BE2C (cell line): ENCODE measurements at places on chromosomes 5 and 9.

DNA sequence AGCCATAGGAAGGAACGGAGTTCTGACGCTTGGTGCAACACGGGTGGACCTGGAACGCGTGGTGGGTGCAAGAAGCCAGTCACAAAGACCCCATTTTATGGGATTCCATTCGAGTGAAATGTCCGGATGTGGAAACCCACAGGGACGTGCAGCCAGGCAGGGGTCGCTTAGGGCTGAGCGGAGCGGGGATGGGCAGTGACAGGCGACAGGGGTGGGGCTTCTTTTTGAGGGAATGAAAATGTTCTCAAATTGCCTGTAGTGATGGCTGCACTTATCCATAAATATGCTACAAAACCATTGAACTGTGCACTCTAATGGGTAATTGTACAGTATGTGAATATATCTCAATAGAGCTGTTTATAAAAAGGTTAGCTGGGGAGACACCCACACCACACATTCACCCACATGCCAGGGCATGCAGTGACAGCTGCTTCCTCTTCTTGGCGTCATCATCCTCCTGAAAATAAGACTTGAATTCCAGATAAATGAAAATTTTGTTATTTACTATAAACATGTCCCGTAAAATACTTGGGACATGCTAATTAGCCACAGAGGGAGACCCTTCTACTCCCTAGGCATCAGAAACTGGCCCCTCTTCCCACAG, 71.3 kb upstream of the OLFM1 start:
- no peak for DNase-seq

DNA sequence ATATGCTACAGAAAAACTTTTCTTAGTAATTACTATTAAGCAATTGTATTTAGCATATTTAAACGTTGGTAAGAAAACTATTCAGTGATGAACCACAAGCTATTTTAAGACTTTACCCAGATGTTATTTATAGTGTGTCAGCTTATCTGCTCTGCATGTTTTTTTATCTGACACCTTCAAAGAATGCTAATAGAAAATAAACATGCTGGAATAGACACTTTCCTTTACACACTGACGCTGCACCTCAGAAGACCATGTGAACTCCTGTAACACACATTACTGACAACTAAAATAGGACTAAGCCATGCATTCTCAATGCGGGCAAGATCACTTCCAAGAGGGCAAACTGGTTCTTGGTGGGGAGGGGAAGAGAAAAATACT, 38.3 kb downstream of the FNIP1 start:
- no peak for DNase-seq

DNA sequence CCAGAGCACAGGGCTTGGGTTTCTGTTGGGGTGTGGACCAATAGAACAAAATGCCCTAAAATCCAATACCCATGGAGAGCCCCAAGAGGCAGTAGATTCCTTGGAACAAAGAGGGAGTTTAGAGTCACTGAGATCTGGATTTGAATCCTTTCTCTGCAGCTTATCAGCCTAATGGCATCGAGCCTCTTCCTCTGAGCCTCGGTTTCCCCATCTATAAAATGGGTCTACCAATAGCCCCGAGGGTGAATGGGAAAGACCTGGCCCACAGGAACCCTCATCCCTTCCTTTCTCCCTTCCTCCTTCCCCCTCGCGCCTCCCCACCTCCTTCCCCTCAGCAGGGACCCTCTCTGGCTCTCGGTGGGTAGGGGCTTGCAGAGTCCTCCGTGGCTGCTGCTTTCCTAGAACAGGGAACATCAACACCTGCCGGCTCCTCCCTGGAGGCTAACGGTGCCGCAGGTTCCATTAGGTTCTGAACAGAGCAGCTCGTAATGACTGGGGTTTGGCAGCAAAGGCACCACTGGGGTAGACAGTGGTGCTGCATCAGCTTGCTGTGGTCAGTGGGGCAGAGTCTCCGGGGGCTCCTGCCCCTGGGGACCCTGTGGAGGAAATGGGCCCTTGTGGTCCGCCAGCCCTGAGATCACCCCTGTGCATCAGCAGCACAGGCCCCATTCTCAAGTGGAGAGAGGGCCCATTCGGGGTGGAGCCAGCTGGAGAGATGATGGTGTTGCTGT, 40.3 kb downstream of the NEK6 start:
- DNase-seq: no peak

- DNase-seq: no peak
Measured at GRCh38 chr9:19947996-19948395, 159.2 kb upstream of the SLC24A2 start.
